Lower lobe of right lung (tissue), 2 donors: ENCODE measurements at places on chromosomes 7 and 10. TPM values are rescaled to one million over a fixed set of nuclear protein-coding genes. Genes with fewer than 3 reads are reported as not detected.

The AS3MT gene
- 1.9 TPM for total RNA-seq

The FAM241B gene
- total RNA-seq: 5.0 TPM

The OPN1SW gene
- total RNA-seq: not detected

The CUTC gene
- 16.4 TPM for total RNA-seq

- no peak overlapping the region for H3K4me3 ChIP-seq
- DNase-seq: no peak
- no peak overlapping the region for H3K27ac ChIP-seq
- no peaks in the 10 kb centered on the region for H3K27me3 ChIP-seq
Measured at GRCh38 chr7:142835487-142835886, 19.4 kb upstream of the EPHB6 start.

- no peak for DNase-seq
- H3K27me3 ChIP-seq: no peaks in the 10 kb centered on the region
- H3K36me3 ChIP-seq: peaks cover 22% of the 10 kb centered on the region
- no peaks in the 10 kb centered on the region for H3K4me1 ChIP-seq
- no peak overlapping the region for H3K27ac ChIP-seq
- no peak overlapping the region for H3K4me3 ChIP-seq
Measured at GRCh38 chr7:102072636-102073209, 213.9 kb upstream of the SH2B2 start.

DNA sequence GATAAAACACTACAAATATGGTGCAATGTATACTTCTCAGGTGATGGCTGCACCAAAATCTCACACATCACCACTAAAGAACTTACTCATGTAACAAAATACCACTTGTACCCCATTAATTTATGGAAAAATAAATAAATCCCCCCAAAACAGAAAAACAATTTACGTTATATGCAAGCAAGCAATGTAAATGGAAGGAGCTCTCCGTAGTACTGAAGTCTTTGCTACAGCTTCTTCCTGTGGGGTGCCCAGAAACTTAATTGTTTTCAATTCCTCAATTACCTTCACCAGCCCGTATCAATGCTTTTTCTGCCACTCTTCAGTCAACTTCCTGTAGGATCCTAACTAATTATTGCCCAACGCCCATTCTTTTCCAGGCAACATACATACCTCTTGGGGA, 138.1 kb downstream of the RELN start:
- no peaks in the 10 kb centered on the region for H3K27me3 ChIP-seq
- H3K4me3 ChIP-seq: no peak overlapping the region
- no peak overlapping the region for H3K27ac ChIP-seq
- no peak for DNase-seq
- H3K4me1 ChIP-seq: no peaks in the 10 kb centered on the region
